Stromal cell of bone marrow (primary cell): ENCODE measurements at places on chromosomes 13 and 19.
A peak's percentile ranks its signal among the peaks of the same experiment; 100 is the strongest.

- DNase-seq, result no peak
Measured at GRCh38 chr13:33875618-33876401, 57.9 kb downstream of the RFC3 start.

- no peak for DNase-seq
Measured at GRCh38 chr19:17681505-17682125, 6.5 kb downstream of the UNC13A start.

DNA sequence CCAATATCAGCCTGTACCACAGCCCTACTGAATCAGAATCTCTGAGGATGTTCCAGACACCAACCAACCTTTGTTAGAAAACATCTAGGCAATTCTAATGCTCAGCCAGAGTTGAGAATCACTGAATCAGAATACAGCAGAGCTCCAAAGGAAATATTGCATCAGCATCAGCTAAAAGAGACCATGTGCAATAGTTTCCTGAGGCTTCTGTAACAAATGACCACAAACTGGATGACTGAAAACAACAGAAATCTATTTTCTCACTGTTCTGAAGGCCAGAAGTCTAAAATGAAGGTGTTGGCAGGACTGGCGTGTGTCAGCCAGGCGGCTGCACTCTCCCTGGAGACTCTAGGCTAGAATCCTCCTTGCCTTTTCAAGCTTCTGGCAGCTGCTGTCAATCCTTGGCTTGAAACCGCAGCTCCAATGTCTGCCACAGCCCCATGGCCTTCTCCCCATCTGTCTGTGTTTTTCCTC, 1.2 kb upstream of the DCT start:
- peak; percentile 83 for DNase-seq

DNA sequence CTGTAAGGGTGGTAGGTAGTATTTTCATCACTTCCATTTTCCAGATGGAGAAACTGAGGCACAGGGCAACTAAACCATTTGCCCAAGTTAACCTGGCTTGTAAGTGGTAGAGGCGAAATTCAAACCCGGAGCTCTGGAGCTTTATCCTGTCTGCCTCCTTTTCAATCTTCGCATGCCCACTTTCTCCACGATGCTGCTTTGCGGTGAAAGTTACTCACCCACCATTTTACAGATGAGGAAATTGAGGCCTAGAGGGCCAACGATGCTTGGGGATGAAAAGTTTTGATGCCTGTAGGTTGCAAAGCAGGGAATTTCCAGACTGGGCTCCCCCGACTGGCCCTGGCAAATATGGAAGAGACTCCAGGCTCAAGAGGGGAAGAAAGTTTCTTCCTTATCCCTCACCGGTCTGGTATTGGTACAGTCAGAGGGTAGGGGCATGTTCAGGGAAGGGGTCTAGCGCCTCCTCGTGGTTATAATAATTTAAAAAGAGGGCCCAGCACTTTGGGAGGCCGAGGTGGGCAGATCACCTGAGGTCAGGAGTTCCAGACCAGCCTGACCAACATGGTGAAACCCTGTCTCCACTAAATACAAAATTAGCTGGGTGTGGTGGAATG, 1.9 kb upstream of the SH2D3A start:
- DNase-seq, result no peak

DNA sequence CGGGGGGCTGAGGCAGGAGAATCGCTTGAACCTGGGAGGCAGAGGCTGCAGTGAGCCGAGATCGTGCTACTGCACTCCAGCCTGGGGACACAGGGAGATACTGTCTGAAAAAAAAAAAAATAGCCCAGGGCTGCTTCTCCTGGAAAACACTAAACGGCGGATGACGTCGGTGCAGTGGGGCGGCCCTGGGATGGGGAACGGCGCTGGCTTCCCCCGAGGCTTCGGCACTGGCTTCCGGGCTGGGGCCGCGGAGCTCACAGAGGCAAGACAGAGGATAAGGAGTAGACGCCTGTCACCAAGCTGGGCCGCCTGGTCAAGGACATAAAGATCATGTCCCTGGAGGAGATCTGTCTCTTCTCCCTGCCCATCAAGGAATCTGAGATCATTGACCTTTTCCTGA, 5.0 kb downstream of the PRSS57 start:
- no peak for DNase-seq

DNA sequence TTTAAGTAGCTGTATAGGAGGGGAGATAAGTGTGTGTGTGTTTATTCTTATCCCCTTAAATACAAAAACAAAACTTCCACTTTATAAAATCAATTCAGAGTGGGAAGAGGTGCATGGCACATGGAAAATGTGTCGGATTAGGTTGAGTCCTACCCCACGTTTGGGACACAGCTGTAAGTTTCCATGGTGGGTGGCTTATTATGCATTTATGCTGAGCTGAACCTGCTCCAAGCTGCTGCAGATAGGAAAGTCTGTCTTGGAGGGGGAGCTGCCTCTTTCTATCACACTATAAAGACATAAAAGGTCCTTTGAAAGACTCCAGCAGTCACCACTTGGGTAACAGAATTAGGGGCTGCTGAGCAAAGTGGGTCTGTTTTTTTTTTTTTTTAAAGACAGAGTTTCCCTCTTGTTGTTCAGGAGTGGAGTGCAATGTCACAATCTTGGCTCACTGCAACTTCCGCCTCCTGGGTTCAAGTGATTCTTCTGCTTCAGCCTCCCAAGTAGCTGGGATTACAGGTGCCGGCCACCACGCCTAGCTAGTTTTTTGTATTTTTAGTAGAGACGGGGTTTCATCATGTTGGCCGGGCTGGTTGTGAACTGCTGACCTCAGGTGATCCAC, 15.2 kb downstream of the ACTN4 start:
- no peak for DNase-seq
